Smooth muscle cell of the coronary artery (primary cell): ENCODE measurements at places on chromosomes 4 and X. TPM values are rescaled to one million over a fixed set of nuclear protein-coding genes. Genes with fewer than 3 reads are reported as not detected.

PABPC5 gene
- total RNA-seq, result 0.82 and 1.2 TPM in 2 replicates

MAGEA11 gene
- not detected in 2 replicates for total RNA-seq

UBL4A gene
- 18.7 and 42.7 TPM in 2 replicates for total RNA-seq

RHOXF2B gene
- total RNA-seq, result under 0.01 TPM in 1 of 2 replicates, not detected in the other

GAGE12H gene
- not detected in 2 replicates for total RNA-seq

CTSO gene
- 6.5 and 15.4 TPM in 2 replicates for total RNA-seq

MAGEA2 gene
- not detected in 2 replicates for total RNA-seq

USP53 gene
- 17.6 and 59.1 TPM in 2 replicates for total RNA-seq

PRKG2 gene
- total RNA-seq, result 0.15 and 18.0 TPM in 2 replicates
